NCI-H1930 (cell line): ENCODE measurements at places on chromosomes 2 and 18.
A peak's percentile ranks its signal among the peaks of the same experiment; 100 is the strongest.

GRCh38 chr2:237575869-237576862 lies 9.8 kb downstream of the PRLH start:
- DNase-seq: no peak

GRCh38 chr2:215392164-215392563 lies 43.7 kb downstream of the FN1 start:
- DNase-seq: no peak

- DNase-seq: no peak
Observed at GRCh38 chr2:10330700-10331026, 28.0 kb downstream of the HPCAL1 start.

DNA sequence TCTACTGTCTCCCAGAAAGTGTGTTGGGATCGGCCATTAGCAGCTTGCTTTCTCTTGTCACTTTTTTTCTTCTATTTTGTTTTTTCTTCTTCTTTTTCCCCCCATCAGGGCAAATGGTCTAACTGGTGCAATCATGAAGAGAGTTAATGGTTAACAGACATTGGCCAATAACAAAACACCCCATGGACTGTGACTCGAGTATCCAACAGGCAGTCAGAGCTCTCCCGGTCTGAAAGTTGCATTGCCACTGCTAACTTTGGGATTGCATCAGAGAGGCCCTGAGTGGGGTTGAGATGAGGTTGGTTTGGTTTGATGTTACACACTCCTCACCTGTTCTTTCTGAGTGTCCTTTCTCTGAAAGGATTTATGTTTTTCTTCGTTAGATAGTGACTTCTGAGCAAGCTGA lies 12.9 kb upstream of the SNORC start:
- DNase-seq: no peak

DNA sequence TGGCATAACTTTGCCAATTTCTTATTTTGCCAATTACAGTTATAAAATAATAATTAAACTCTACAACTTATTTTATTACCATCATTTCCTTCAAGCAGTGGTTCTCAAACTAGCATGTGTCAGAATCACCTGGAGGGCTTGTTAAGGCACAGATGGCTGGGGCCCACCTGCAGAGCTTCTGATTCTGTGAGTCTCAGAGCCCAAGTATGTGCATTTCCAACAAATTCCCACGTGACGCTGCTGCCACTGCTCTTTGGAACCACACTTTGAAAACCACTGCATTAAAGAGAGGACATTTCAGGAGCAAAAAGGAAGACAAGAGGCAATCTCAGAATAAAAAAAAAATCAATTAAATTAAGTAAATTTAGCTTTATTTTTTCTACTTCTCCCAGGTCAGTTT lies 94.0 kb upstream of the HNRNPA3 start:
- no peak for DNase-seq

- peak; percentile 40 for DNase-seq
Observed at GRCh38 chr2:73984922-73985307, 205 bp downstream of the TET3 start.

DNA sequence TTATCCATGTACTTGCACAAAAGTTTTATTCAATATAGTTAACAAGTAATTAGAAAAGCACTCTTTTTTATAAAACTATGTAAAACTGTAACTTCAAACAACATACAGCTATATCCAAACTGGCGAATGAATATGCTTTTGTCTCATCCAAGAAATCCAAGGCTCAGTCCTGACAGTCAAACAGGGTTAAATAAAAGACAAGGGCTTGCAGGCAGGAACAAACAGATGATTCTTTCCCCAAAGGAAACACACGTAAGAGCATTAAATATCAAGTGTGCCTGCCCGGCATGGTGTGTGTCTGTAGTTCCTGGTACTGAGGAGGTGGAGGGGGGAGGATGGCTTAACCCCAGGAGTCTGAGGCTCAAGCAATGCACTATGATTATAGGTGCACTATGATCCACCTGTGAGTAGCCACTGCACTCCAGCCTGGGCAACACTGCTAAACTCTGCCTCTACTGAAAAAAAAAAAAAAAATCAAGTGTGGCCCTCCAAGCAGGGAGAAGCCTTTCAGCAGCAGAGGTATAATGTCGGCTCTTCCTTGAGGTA lies 171.3 kb downstream of the DLGAP1 start:
- no peak for DNase-seq

GRCh38 chr2:10709290-10709939 lies 12.0 kb upstream of the ATP6V1C2 start:
- DNase-seq: peak; percentile 16
